ENCODE measurements at places on chromosomes 2 and 18.

DNA sequence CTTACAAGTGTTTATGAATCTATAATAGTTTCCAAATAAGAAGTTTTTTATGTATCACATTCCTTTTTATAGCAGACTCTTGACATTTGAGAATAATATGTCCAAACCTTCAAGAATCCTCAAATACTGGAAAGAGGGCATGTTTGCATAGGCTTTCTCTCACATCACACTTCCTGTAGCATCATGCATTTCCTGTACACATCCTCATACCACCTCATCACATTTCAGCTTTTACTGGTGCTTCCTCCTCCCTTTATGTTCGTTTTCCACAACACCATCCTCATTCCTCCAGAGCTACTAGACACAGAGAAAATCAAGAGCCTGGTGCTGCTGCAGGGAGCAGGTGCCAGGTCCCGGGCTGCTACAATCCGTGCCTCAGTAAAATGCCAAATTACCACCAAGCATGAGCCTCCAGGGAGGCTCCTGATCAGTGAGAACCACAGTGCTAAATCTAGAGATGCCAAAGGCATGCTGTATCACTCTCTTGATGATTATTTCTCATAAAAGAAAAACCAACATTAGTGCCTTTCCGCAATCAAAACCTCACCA lies 137.7 kb upstream of the CYP1B1 start:
- no peak for DNase-seq

GRCh38 chr18:10127729-10128128 lies 213.9 kb downstream of the VAPA start:
- no peak for DNase-seq

- DNase-seq: peak; percentile 30
These were observed 598 bp downstream of the CCDC93 start for GRCh38 chr2:118013221-118013723.

DNA sequence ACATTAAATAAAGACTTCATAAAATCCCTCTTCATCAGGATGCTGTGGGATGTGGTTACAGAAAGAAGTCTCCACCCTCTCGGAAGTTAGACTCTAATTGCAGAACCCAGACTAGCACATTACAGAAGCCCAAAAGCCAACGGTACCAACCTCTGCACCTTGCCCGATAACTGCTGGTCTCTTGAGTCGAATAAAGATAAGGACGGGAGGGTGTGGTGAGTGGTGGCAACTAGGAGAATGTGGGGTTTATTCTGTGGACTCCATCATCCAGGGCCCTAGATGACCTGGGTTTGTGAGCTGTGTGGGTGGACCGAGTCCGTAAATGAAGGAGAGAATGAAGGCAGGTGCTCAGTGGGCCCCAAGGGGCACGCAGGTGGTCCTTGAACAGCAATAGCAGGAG lies 462.8 kb upstream of the ID2 start:
- DNase-seq: no peak

GRCh38 chr18:12302391-12303147 lies 5.5 kb upstream of the TUBB6 start:
- no peak for DNase-seq

DNA sequence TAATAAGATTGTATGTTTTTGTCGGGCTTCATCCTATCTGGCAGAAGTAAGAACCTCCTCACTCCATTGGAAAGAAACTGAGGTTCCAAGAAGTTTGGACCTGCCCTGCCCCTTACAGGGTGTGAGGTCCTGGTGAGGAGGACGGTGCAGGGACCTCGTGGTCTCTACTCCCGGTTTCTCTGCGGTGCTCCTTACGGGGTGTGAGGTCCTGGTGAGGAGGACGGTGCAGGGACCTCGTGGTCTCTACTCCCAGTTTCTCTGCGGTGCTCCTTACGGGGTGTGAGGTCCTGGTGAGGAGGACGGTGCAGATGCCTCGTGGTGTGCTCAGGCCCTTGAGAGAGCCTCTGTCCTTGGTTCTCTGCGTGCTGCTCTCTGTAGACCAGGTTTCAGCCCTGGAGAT lies 5.2 kb downstream of the CTDP1 start:
- no peak for DNase-seq

- peak; percentile 21 for DNase-seq
These were observed 82.0 kb downstream of the MREG start for GRCh38 chr2:215931256-215931903.

DNA sequence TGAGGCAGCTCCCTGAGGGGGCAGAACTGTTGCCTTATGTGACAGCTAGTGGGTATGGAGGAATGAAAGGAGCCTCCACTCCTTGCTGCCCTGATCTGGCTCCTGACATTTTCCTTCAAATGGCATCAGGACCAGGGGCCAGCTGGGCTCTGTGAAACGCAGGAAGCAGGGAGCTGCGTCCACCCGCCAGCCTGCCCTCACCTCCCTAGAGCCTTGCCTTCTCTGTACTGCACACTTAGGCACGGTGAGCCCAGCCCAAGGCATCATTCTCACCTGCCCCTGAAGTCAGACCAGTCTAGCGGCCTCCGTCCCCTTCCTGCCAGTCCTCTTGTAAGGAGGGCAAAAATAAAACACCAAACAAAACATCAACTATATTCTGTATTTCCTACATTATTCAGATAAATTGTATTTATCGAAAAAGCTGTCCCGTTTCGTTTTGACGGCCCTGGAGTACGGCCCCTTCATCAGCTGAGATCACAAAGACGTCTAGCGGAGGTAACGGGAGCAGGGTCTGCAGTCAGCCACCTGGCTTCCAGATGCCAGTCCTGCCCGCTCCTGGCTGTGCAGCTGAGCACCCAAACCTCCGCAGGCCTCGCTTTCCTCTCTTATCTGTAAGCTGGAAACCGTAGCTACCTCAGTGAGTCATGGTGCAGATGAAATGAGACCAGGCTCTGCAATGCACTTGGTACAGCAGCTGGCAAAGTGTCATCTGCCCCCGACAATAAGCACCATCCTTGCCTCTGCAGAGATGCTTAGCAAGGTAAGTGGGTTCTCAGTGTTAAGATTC lies 6.9 kb upstream of the CTDP1 start:
- no peak for DNase-seq

DNA sequence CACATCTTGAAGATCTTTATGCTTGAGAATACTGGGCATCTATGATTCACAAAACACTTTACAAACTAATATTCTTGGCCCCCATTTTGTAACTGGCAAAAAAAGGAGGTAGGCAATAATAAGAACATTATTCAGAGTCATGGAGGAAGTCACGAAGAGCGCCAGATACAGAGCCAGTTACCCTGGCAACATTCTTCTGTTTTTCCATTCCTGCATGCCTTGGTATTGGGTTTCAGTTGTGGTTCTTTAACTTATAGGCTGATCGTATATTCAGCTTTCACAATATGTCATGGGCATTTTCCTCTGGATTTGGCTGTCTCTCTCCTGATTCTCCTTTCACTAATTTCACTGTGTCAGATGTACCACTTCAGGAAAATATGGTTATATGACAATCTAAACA lies 234.7 kb downstream of the HRH4 start:
- DNase-seq: no peak

- no peak for DNase-seq
These were observed 103.4 kb upstream of the EPAS1 start for GRCh38 chr2:46193855-46194254.

GRCh38 chr18:25348386-25349130 lies 3.4 kb downstream of the ZNF521 start:
- DNase-seq: no peak

DNA sequence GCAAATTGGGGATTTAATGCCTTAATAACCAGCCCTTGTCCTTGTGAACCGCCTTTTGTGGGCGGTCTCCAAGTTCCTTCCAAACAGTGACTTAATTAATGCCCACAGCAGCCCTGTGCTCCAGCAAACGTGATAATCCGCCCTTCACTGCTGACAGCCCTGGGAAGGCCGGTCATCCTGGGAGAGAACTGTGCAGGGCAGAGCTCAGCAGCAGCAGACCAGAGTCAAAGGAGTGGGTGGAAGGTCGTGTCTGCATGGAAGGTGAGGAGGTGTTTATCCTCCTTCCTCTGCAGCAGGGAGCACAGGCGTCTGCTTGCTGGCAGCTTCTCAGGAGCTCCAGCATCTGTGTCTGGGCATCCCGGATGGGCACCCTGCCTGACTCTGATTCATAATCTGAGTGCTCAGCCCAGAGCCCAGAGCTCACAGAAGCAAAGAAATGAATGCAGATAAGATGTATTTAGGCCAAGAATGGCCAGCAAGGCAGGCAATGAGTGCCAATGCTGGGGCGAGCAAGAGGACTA lies 270.0 kb upstream of the PXDN start:
- DNase-seq: no peak

DNA sequence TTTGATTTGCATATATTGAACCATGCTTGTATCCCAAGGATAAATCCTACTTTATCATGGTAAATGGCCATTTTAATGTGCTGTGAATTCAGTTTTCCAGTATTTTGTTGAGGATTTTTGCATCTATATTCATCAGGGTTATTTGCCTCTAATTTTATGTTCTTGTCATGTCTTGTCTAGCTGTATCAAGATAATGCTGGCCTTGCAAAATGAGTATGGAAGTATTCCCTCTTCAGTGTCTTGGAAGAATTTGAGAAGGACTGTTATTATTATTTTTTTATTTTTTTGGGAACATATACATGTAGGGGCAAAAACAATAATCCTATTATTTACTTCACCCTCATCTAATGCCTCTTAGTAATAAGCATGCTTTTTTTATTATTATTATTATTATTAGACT lies 398.0 kb upstream of the KCNH7 start:
- no peak for DNase-seq

Measured in Kasumi-1 (cell line).